Activated CD4-positive, alpha-beta T cell treated with anti-CD3 and anti-CD28 coated beads, Interleukin-2, amount 50 U/mL, for 48 hours (primary cell): ENCODE measurements at places on chromosomes 1 and 21.

DNA sequence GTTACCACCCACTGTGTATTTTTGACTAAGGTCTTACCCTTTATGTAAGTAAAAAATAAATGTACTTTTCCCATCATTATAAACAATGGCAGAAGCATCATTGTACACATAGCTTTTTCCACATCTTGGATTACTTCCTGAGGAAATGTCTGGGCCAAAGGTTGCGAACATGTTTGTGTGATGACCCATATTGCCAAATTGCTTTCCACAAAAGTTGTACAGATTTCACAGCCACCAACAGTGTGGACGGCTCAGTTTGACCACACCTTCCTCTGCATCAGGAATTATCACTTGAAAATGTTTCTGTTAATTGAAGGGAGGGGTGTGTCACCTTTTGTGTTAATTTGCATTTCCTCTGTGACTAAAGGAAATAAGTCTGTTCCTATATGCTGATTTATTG, 25.7 kb downstream of the AKNAD1 start:
- no peak for DNase-seq

DNA sequence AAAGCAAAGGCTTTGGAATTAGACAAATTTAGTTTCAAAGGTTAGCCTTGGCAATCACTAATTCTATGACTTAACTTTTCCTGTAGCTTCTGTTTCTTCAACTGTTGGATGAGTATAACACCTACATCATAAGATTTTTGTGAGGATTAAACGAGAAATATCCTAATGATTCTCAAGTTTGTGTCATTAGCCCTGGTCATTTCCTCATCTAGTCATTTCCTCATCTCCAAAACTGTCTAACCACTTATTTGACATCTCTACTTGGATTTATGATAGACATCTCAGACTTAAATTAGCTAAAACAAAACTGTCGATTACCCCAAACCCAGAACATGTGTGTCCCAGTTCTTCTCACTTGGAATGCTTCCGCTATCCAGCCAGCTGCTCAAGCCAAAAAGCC, 80.2 kb upstream of the CHODL start:
- DNase-seq: no peak

DNA sequence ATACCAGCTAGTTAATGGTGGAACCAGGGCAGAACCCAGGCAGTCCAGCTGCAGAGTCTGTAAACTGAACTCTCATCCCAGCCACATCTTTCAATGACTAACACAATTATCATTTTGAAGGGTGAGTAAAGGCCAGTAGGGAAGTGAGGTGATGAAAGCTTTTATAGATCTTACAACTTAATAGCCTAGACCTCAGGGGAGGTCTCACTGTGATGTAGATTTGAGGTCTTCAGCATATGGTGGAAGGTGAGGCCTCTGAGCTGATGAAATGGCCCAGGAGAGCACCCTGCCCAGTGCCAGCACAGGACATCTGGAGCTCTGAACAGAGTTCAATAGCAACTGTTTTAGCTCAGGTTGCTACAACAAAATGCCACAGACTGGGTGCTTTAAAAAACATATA, 44.8 kb upstream of the POU2F1 start:
- DNase-seq: no peak

GRCh38 chr1:68119445-68119844, 69.0 kb upstream of the DIRAS3 start:
- no peak for DNase-seq

DNA sequence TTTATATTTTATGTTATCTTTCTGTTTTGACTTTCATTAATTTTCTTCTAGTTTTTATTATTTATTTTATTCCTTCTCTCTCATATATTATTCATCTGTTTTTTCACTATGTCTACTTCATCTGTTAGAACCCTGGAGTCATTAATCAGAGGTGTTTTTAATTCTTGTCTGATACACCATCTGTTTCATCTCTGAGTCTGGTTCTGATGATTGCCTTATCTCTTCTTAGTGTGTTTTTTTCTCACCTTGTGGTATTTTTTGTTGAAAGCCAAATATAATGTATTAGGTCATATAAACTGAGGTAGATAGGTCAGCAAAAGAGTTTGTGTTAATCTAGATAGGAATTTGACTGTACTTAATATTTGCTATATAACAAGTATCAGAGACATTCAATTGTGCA, 1005.7 kb upstream of the NCAM2 start:
- DNase-seq: no peak

- DNase-seq: no peak
These were observed 30.7 kb upstream of the SERBP1 start for GRCh38 chr1:67460676-67461500.
